Testis (tissue), 5 donors: ENCODE measurements at places on chromosomes 5 and 9. TPM values are rescaled to one million over a fixed set of nuclear protein-coding genes. Genes with fewer than 3 reads are reported as not detected.
A peak's percentile ranks its signal among the peaks of the same experiment; 100 is the strongest.

DNA sequence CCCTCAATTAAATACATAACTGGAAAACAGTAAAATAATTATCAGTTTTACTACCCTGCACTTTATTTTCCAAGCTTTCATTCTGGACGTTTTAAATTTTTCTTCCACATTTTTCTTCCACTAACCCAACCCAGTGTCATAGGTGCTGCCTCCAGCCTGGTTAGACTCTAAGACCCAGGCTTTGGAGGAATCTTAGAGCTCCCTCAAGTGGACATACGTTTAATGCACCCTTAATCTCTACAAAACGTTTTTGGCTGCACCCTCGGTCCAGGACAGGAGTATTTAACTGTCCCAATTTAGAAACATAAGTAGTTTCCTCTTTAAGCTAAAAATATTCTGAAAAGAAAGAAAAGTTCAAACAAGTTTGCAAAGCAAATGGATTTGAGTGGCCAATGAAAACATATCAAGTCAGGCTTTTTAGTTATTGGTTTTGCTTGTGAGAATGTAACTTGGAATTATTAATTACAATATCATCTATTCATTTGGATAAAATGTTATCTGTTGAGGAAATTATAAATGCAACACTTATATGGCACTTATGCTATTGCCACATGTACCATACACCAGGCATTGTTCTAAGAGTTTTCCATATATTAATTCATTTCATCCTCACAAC lies 38.9 kb downstream of the CDH6 start:
- peak; percentile 23 for DNase-seq

DNA sequence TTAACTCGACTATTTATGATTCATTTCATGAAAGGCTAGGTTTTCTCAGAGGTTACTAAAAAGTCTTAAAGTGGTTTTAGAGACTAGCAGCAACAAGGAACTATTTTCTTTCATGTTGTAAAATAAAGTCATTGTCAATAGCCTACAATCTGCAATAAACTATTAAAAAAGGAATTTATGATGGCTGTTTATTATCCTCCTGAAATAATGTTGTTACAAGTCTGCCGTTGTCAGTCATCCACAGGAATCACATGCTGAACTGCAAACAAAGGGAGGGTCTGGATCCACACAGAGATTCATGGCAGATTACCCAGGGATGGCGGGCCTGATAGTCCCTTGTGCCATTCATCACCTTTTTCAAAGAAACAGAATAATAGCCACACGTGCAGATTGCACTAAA lies 49.2 kb downstream of the TMEM174 start:
- DNase-seq, result no peak

DNA sequence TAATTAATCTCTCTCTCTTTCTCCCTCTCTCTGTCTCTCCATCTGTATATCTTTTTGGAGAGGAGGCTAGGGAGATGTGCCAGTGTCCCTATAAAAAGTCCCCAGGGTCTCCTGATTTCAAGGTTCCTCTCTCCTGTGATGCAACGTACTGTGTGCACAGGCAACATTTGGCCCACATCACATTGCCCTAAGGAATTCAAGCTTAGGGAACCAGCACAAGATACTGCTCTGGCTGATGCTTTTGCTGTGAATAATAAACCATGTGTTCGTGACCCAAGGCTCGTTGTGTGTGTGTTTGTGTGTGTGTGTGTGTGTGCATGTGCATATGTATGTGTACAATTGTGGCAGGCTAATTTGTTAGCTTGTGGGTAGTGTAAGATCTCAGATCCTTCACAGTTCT lies 9.7 kb downstream of the SPATA9 start:
- peak; percentile 59 for DNase-seq

The PCDHGB1 gene
- 16.4 TPM for total RNA-seq
